ENCODE measurements at places on chromosomes 3 and 15.

- DNase-seq = no peak
Measured at GRCh38 chr3:115670911-115671310, 47.6 kb downstream of the GAP43 start.

GRCh38 chr3:54619531-54619930 lies 308.3 kb downstream of the LRTM1 start:
- no peak for DNase-seq

DNA sequence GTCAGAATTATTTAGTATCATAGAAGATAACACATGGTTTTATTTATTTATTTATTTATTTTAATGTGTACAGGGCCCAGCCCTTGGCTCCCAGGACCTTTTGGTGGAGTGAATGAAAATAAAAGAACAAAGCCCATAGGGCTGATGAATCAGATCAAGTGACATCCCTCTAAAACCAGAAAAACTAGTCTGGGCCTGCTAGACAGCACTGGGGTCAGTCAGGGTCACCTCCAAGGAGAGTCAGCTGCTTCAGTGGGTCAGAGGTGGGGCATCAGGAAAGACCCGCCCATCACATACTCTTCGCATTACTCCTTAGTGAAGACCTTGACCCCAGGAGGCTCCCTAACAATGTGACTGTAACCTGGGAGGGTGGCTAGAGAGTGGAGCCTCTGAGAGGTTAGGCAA lies 12.8 kb downstream of the PPCDC start:
- DNase-seq = no peak

- no peak for DNase-seq
Measured at GRCh38 chr15:50183112-50183794, 1.3 kb downstream of the SLC27A2 start.

- DNase-seq = no peak
Measured at GRCh38 chr3:132486099-132486498, 68.8 kb downstream of the DNAJC13 start.

- DNase-seq = no peak
Measured at GRCh38 chr3:44208086-44208485, 33.6 kb upstream of the TOPAZ1 start.

DNA sequence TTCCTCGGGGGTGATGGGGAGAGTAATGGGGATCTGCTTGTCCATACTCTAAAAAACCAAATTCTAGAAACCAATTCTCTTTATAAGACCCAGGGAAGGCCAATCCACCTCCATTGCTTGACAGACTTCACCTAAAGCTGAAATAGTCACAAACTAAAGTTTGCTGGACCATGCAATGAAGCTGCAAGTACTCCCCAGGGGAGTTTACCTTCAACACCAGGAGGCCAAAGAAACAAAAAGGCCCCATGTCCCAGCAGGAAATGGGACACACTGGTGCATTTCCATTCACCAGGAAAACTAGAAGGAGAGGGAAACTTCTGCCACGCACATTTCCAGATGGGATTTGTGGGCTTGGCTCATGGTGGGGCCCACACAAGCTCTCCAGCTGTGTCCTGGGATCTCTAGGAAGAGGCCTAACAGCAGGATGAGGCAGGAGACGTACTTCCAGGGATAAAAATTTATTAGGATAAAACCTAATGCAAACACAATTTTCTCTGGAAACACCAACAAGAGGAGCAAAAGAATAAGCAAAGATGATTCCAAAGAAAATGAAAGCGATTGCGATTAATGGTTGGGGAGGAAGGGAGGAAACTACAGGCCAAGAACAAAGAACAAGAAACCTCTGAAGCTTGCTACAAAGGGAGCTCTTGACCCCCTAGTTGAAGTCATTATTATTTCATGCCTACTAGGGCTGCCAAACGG lies 238.0 kb upstream of the LRTM1 start:
- DNase-seq = no peak

- no peak for DNase-seq
Measured at GRCh38 chr3:25863011-25863415, 73.1 kb downstream of the OXSM start.

GRCh38 chr15:74884428-74885223 lies 5.2 kb upstream of the MPI start:
- no peak for DNase-seq

DNA sequence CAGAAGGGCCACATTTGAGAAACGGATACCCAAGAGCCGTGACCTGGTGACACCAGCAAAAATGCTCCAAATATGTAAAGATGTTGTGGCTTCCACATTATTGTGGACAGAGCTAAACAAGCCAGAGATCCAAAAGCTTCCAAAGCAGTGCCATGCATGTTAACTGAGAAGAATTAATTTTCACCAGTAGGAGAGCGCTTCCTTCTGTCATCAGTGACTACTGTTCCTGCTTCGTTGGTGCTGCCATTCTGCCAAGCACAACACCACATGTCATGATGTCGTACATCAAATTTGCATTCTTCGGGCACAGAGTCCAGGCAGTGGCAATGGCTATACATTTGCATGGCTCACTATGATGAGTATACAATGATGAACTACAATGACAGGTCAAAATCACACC lies 19.1 kb upstream of the CHST2 start:
- DNase-seq = no peak

DNA sequence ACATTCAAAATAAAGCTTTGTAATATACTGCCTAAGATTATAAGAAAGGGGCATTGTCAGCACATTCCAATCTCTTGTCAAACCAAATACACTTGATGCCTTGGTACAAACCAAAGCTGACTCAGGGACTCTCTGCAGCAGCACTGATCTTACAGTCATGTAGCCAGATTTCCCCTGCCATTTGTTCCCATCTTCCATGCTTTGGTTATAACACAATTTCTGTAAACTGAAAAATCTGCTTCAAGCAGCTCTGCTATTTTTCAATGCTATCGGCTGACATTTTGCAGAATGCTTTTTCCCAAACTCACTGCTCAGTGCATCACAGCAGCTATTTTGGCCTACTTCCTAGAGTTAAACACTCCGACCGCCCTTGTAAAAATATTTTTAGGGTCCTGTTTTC lies 18.2 kb downstream of the PLOD2 start:
- no peak for DNase-seq

GRCh38 chr15:71374607-71375352 lies 259.5 kb downstream of the THSD4 start:
- no peak for DNase-seq

GRCh38 chr3:157023226-157023625 lies 136.7 kb downstream of the CCNL1 start:
- no peak for DNase-seq

GRCh38 chr15:101148881-101149664 lies 102.8 kb downstream of the CHSY1 start:
- no peak for DNase-seq

GRCh38 chr3:115550285-115550761 lies 73.0 kb upstream of the GAP43 start:
- DNase-seq = no peak

- DNase-seq = no peak
Measured at GRCh38 chr15:62565634-62566026, 400.5 kb upstream of the C2CD4B start.

GRCh38 chr3:41502023-41502422 lies 302.7 kb downstream of the CTNNB1 start:
- DNase-seq = no peak

GRCh38 chr15:98425173-98425572 lies 223.2 kb upstream of the IGF1R start:
- no peak for DNase-seq

DNA sequence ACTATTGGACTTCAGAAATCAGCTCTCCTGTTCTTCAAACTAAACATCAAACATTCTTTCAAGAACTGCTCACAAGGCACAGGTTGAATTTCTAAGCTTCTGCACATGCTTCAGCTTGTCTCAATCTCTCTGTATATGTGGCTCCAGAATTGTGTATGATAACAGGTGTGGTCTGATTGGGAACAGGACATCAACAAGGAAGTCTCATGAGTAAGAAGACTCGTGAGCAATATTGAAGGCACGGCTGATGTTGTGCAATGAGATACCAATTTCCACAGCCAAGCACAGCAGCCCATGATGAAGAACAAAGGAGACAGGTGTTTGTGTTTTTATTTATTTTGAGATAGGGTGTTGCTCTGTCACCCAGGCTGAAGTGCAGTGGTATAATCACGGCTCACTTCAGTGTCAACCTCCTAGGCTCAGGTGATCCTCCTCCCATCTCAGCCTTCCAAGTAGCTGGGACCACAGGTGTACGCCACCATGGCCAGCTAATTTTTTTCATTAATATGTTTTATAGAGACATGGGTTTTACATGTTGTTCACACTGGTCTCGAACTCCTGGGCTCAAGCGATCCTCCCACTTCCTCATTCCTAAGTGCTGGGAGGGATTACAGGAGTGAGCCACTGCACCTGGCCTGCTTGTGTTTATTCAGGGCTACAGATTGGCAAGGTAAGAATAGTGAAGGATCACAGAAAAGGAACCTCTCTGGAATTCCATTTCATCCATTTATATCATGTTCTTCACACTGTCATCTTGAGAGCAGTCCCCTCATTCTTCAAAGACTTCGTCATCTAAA lies 32.2 kb upstream of the ABHD17C start:
- no peak for DNase-seq

- no peak for DNase-seq
Measured at GRCh38 chr3:99721633-99722007, 83.2 kb downstream of the COL8A1 start.

- DNase-seq = no peak
Measured at GRCh38 chr3:124601190-124601589, 129.1 kb upstream of the UMPS start.

DNA sequence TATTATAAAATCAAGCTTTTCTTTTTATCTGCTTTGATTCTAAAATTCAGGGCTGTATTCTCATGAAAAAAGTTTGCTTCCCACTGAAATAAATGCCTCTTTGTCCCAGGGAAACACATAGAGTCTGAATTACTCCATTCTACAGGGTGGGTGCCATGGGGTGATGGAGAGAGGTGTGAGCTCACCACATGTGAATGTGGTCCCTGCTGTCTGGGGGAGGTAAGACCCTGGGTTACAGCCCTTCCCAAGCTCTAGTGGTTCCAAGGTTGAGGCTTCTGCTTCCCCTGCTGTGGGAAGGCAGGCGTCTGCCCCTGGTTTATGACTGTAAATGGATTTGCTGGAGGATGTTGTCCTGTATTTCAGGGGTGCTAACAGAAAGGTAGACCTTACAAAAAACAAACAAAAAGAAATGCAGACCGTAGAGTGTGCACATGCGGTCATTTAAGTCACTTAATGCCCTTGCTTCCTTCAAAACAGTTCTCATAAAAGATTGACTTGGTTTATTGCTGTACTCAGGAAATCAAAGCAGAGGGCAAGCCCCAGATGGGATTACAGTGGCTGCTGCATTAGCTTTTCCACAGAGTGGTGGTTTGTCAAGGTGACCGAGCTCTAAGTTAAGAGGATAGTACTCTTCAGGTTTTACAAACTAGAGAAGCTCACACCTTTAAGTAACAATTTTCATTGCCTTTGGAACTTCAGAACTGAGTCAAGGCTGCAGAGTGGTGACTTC lies 49.2 kb downstream of the CTDSPL start:
- DNase-seq = no peak

DNA sequence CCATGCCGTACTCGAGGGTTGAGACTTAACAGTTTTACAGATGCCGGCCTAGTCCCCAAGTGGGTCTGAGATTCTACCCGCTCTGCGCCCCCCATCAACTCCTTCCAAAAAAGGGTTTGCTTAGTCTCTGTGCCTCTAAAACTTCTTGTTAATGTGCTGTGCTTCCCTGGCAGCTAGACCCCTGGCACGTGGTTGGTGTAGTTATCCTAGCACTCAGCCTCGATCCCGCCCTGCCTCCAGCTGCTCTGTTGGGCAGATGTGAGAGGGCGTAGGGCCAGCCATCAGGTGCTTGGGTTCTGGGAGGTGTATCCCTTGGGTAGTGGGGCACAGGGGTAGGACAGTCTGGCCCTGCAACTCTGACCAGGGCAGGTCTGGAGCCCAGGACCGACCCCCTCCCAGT lies 79.5 kb downstream of the FBLN2 start:
- DNase-seq = no peak

- no peak for DNase-seq
Measured at GRCh38 chr15:48221885-48222284, 15.8 kb downstream of the SLC12A1 start.

- DNase-seq = no peak
Measured at GRCh38 chr3:71406972-71407810, 176.3 kb downstream of the FOXP1 start.

GRCh38 chr3:28291577-28291976 lies 50.2 kb downstream of the CMC1 start:
- DNase-seq = no peak

- DNase-seq = no peak
Measured at GRCh38 chr3:31572236-31573004, 39.7 kb downstream of the STT3B start.

GRCh38 chr3:120177151-120177550 lies 82.9 kb upstream of the GSK3B start:
- DNase-seq = no peak

GRCh38 chr3:54038391-54038790 lies 84.0 kb upstream of the CACNA2D3 start:
- DNase-seq = no peak

DNA sequence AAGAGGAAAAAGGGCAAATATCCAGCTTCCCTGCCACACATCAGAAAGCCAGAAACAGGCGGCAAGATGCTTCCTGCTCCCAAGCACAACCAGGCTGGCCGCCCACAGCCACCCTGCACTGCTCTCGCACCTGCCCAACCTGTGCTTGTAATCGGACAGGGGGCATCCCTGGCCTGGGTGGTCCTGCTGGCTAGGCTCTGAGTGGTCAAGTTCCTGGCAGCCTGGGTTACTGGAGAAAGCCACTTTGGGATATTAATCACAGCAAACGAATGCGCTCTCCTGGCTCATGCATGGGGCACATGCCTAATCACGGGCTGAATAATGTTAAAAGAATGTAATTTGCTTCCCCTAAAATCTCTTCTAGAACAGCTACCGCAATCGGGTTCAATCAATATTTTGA lies 442.4 kb downstream of the MCTP2 start:
- DNase-seq = no peak

DNA sequence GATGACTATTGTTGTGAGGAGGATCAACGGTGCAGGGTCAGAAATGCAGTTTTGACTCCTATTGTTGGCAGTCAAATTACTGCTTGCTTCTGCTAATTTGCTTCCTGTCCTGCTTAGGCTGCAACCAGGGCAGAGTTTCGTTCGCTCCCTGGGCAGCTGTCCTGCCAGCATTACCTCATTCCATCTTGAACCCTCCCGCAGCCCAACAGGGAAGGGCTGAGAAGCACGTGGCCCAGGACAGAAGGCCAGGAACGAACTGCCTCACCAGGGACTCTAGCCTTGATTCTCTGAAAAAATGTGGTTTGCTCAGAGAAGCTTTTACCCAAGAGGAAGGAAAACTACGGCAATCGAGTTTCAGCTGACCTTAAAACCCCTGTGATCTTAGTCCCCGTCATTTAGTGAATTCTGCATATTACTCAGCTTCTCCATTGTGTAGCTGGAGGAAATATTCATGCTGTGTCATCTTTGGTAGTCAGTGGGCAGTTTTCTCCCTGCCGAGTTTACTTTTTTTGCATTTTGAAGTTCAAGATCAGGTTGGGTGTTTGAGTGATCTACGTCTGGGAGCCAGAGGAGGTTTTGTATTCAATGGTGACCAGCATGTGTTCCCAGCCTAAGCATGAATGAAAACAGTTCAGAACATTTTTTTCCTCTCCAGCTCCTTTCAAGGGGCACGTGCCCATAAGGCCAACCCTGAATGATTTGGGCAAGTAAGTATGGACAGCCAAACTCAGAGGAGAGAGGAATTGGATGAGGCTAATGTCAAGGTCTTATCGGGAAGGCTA lies 23.0 kb downstream of the TLNRD1 start:
- DNase-seq = no peak

Data from activated CD4-positive, CD25-positive, alpha-beta regulatory T cell treated with anti-CD3 and anti-CD28 coated beads, Interleukin-2, amount 50 U/mL, for 16 hours (primary cell).